ENCODE measurements at places on chromosomes 5 and 9.

DNA sequence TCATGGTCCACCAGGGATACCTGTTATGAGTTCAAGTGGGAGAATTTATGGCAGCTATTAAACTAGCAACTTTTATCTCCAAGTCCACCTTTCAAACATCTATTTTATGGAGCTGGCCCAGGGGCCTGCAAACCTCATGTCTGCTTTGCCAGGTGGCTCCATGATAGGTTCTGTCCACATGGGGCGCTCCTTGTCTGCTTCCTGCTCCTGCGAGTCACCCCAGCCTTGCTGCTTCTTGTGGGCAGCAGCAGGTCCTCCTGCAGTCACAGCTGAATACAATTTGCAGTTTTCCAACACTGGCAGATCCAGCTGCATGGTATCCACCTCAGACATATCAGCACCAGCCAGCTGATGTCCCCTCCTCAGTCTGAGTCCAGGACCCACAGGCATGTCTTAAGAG lies 39.6 kb upstream of the FRRS1L start:
- no peak for DNase-seq

DNA sequence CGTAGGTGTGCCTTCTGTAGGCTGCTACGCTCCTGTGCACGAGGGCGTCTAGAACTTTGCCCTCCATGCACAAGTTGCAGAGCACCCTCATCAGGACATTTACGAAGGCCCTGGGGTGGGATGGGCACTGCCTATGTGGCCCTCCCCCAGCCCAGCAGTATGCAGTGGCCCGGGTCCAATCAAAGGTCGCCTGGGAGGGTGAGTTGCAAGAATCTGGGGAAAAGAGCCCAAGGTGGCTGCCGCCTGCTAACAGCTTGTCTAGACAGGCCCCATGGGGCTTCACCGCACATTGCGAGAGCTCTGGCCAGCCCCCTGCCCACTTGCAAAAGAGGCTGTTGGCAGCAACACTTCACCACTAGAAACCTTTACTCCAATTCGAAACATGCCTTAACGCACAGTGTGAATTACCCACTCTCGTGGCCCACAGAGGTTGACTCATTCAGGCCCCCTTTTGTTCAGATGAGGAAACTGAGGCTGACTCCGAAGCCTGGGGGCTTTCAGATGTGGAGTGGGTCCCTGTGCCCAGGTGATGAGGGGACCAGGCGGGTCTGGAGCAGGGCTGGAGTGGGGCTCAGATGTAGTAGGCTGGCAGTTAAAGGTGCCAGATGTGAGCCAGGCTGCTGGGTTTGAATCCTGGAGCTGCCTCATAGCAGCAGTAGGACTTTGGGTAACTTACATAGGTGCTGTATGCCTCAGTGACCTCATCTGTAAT lies 31.8 kb upstream of the IL17B start:
- no peak for DNase-seq

DNA sequence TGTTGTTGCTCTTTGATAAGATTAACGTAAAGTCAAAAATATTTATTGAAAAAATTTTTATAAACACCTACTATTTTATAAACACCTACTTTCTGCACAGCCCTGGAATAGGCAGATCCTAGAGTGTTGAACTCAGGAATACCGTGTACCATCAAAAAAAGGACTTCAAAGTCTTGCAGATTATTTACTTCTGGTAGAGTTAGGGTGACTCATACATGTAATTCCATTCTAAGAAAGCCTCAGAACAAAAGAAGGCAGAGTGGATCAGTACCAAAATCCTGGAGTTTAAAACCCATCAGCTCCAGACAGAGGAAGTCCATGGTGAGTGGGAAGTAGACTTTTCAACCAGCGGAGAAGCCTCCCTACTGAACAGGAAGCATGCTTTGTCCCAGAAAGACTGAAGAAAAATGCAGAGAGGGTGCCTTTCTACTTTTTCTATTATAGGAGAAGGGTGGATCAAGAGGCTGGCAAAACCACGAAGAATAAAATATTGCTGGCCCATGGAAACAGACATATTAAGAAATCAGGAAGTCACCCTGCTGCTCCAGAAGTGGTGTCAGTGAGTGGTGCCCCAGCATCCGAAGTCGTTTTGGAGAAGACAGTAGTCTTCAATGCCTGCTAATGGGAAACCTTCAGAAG lies 45.1 kb upstream of the DAB2 start:
- no peak for DNase-seq

GRCh38 chr5:119341452-119342349 lies 14.1 kb upstream of the TNFAIP8 start:
- no peak for DNase-seq

- no peak for DNase-seq
Measured at GRCh38 chr5:173466227-173466626, 138.0 kb upstream of the STC2 start.

DNA sequence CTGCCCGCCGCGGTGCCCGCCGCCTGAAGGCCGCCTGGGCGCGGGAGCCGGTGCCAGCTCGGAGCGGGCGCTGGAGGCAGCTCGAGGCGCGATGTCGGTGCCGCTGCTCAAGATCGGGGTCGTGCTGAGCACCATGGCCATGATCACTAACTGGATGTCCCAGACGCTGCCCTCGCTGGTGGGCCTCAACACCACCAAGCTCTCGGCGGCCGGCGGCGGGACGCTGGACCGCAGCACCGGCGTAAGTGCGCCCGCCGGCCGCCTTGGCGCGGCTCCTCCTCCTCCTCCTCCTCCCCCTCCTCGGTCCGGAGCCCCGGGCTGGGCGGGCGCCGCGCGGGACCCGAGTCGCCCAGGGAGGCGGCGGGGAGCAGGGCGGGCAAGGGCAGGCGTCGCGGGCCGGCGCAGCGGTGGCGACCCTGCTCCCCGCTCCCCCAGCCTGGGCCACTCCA lies 455 bp downstream of the OLFM1 start:
- no peak for DNase-seq

DNA sequence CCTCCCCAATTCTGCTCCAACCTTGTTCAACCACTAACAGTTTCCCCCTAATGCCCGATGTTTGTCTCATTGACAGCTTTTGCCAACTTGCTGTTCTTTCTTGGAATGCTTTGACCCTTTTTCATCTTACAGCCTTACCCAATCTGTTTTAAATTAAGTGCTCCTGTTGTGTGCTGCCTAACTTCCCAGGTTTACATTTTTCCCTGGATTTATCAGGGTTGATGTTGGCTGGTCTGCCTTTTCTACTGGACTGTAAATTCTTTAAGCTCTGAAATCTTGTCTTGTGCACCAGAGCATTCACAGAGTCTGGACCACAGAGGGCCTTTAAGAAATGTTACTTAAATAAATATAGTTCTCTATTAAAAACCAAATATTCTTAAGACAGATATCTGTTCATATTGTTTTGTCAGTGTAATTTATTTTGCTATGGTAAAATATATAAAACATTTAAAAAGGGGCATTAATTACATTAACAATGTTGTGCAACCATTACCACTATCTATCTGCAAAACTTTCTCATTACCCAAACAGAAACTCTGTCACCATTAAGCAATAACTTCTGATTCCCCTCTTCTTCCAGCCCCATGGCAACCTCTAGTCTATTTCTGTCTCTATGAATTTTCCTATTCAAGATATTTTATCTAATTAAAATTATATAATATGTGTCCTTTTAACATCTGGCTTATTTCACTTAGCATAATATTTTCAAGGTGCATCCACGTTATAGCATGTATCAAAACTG lies 73.0 kb downstream of the OSTF1 start:
- DNase-seq: no peak

- no peak for DNase-seq
Measured at GRCh38 chr5:107517185-107518033, 153.3 kb downstream of the EFNA5 start.

- DNase-seq: no peak
Measured at GRCh38 chr5:67878933-67879332, 336.6 kb upstream of the PIK3R1 start.

- DNase-seq: no peak
Measured at GRCh38 chr5:79151942-79152671, 40.5 kb downstream of the BHMT start.

GRCh38 chr5:93620487-93621326 lies 37.7 kb downstream of the NR2F1 start:
- DNase-seq: no peak

DNA sequence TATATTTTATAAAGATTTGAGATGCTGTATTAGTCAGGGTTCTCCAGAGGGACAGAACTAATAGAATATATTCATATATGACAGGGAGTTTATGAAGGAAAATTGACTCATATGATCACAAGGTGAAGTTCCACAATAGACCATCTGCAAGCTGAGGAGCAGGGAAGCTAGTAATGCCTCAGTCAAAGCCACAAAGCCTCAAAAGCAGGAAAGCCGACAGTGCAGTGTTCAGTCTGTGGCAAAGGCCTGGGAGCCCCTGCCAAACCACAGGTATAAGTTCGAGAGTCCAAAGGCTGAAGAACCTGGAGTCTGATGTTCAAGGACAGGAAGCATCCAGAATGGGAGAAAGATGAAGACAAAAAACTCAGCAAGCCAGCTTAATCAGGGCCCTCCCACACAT lies 382.2 kb downstream of the LRRC70 start:
- no peak for DNase-seq

GRCh38 chr9:76718166-76718565 lies 46.1 kb upstream of the PCA3 start:
- DNase-seq: no peak

DNA sequence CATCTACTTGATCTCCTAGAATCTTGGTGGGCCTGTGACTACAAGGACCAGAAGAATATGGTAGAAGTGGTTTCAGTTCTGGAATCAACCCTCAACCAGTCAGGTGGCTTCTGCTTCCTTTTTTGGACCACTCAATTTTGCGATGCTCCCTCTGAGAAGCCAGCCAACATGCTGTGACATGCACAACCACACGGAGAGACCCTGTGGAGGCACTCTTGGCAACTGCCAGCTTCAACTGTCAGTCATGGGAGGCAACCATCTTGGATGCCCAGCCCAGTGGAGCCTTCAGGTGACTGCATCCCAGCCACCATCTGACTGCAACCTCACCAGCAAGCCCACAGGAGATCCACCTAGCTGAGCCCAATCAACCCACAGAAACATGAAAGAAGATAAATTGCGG lies 137.3 kb downstream of the FAM114A2 start:
- no peak for DNase-seq

- DNase-seq: no peak
Measured at GRCh38 chr5:67139030-67139429, 57.6 kb downstream of the CD180 start.

DNA sequence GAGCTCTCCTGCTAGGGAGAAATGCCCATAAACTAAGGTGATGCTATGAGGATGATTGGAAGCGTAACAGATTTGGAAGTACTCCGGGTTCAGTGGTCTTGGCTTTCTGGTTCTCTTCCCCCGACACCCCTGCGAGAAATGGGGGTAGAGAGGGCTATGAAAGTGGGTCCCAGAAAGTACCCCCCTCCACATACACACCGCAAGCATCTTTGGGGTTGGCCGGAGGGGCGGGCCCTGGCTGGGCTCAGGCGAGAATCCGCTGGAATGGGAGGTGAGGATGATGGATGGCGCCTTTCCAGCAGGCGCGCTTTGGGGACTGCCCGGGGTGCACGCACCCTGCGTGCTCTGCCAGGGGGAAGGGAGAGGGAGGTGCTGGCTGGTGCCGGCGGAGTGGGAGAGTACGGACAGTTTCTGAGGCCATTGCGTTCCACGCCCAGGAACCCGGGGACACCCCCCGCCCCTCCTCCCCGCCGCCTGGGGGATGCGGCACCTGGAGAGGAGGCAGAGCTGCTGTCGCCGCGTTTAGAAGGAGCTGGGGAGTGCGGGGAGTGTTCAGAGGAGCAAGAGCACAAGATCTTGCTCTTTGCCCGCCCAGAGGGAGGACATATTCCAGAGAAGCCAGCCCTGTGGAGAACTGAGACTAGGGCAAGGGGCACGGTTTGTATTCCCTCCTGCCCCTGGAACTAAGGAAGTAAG lies 1.9 kb downstream of the PCSK5 start:
- DNase-seq: no peak

GRCh38 chr9:5947912-5948311 lies 57.2 kb downstream of the MLANA start:
- no peak for DNase-seq

GRCh38 chr5:14017904-14018303 lies 73.4 kb upstream of the DNAH5 start:
- DNase-seq: no peak

DNA sequence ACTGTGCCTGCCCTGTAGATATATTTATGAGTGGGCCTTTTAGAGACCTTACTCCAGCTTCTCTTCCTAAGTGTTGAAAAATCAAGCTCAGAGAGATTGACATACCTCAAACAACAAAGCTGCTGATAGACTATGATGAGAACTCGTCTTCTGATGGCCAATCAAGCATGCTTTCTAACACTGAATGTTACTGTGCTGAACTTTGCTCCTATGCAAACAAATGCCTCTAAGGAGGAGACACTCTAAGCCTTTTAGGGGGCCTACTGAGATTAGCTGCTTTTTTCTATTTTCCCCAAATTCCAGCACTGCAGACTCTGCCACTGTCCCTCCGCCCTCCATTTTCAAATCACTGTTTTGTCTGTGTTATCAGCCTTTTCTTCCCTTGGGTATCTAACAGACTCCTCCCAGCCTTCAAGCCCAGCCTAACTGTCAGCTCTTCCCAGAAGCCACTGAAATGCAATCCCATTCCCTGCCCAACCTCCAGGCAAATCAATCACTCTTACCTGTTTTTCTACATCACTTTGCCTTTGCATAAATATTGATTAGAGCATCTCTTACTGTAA lies 39.5 kb downstream of the TXNDC8 start:
- no peak for DNase-seq
